ENCODE measurements at places on chromosomes 1 and 21.

GRCh38 chr1:40438391-40439015 lies 11.8 kb upstream of the ZFP69B start:
- DNase-seq, result no peak

- no peak for DNase-seq
Observed at GRCh38 chr1:237197470-237198425, 155.8 kb downstream of the RYR2 start.

GRCh38 chr1:30263888-30264671 lies 459.3 kb downstream of the MATN1 start:
- no peak for DNase-seq

- DNase-seq, result no peak
Observed at GRCh38 chr1:77407738-77408375, 126.0 kb downstream of the AK5 start.

- no peak for DNase-seq
Observed at GRCh38 chr1:29455781-29456180, 219.5 kb downstream of the PTPRU start.

All from activated CD8-positive, alpha-beta memory T cell treated with anti-CD3 and anti-CD28 coated beads, Interleukin-2, amount 50 U/mL, for 4 hours (primary cell).